Transverse colon (tissue), 4 donors: ENCODE measurements at places on chromosomes 7 and 10. TPM values are rescaled to one million over a fixed set of nuclear protein-coding genes. Genes with fewer than 3 reads are reported as not detected.

The SORCS1 gene
- total RNA-seq = 5.1 TPM

The GIMAP4 gene
- 17.6 TPM for total RNA-seq

The PRSS2 gene
- not detected for total RNA-seq

The PNPLA8 gene
- total RNA-seq = 7.9 TPM

The CYP2W1 gene
- 0.95 TPM for total RNA-seq

The CFAP69 gene
- total RNA-seq = 5.6 TPM

The CALHM3 gene
- not detected for total RNA-seq

The WNT2 gene
- not detected for total RNA-seq

The SERPINE1 gene
- 6.6 TPM for total RNA-seq

The DRGX gene
- total RNA-seq = 0.37 TPM

The FGFBP3 gene
- 0.95 TPM for total RNA-seq

The MDFIC gene
- 4.5 TPM for total RNA-seq

The CRTAC1 gene
- 0.41 TPM for total RNA-seq

The CADPS2 gene
- total RNA-seq = 14.3 TPM

The AKR1B15 gene
- not detected for total RNA-seq

The PON1 gene
- not detected for total RNA-seq

The TMEM236 gene
- total RNA-seq = 41.8 TPM

The KLF14 gene
- total RNA-seq = not detected

The OR2A42 gene
- total RNA-seq = not detected

The CALML5 gene
- total RNA-seq = not detected

The FEZF1 gene
- not detected for total RNA-seq

The PRSS37 gene
- not detected for total RNA-seq

The ZNF716 gene
- total RNA-seq = not detected

The LIPN gene
- total RNA-seq = not detected

The GPR37 gene
- not detected for total RNA-seq

The CYP2E1 gene
- total RNA-seq = not detected

The POLR2J2 gene
- 1.1 TPM for total RNA-seq

The SSBP1 gene
- total RNA-seq = 30.7 TPM

The FXYD4 gene
- total RNA-seq = not detected

The AUTS2 gene
- 29.8 TPM for total RNA-seq

The SEPHS1 gene
- total RNA-seq = 14.6 TPM

The GRID1 gene
- 1.6 TPM for total RNA-seq

The PLEKHS1 gene
- 10.1 TPM for total RNA-seq

The SH2B2 gene
- total RNA-seq = not detected

The CCDC201 gene
- total RNA-seq = not detected

The MUC3A gene
- total RNA-seq = 53.7 TPM

The NUTM2E gene
- not detected for total RNA-seq

The CALHM1 gene
- total RNA-seq = not detected

The TACC2 gene
- 178 TPM for total RNA-seq

The PILRA gene
- not detected for total RNA-seq

The HOXA1 gene
- total RNA-seq = 1.4 TPM
